Stimulated activated CD8-positive, alpha-beta memory T cell treated with anti-CD3 and anti-CD28 coated beads, Interleukin-4, amount 100 ng/mL, for 48 hours (primary cell): ENCODE measurements at places on chromosomes 5 and 9.

DNA sequence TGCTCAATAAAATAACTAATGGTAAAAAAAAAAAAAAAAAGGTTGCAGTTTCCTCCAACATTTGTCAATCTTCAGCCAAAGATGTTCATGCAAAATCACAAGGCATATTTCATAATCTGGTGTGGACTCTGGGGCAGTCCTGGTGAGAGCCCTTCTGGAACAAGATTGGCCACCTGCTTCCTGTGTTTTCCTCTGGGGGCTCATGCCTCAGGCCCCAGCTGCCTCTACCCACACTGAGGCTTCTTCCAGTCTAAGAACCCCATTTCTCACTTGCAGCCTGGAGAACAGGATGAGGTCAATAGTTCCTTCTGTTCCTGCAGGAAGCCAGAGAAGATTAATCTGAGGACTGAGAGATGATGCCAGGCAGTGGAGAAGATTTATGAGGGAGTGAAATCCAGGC is 492.6 kb upstream of the BRINP1 start:
- no peak for DNase-seq

- no peak for DNase-seq
Observed at GRCh38 chr5:84524491-84524890, 139.8 kb upstream of the EDIL3 start.

GRCh38 chr5:157961896-157962590 is 103.1 kb upstream of the CLINT1 start:
- DNase-seq, result no peak

DNA sequence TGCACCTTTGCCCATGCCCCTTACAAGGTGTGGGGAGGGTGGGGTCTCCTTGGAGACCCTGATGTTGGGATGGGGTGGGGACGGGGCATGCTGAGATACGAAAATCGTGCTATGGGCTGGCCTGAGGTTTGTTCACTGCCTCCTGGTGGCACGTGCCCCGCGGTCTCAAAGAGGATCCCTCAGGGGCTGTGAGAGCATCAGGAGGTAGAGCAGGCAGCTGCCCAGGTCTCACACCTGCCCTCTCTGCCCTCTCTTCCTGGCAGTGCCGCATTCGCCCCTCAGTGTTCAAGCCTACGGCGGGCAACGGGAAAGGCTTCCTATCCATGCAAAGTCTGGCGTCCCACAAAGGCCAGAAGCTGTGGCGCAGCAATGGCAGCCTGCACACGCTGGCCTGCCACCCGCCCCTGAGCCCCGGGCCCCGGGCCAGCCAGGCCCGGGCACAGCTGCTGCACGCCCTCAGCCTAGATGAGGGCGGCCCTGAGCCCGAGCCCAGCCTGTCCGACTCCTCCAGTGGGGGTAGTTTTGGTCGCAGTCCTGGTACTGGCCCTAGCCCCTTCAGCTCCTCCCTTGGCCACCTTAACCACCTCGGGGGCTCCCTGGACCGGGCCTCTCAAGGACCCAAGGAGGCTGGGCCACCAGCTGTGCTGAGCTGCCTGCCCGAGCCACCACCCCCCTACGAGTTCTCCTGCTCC is 6.7 kb downstream of the N4BP3 start:
- DNase-seq, result no peak

DNA sequence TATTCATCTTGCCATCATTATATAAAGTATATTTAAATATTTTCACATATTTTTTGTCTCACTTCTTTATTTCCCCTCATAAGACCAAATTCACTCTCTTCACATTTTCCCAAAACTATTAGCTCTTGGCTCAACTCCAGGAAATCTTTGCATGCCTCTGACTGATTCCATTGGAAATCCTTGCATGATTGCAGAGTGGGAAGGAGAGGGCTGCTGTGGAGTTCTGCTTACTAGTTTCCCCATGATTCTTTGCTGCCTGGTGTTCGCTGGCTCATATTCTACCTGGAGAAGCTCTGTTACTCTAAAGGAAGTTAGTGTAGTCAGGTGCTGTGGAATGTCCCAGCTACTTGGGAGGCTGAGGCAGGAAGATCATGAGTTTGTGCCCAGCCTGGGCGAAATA is 41.9 kb downstream of the LIX1 start:
- no peak for DNase-seq
